Mesenteric fat pad (tissue), 1 donor: ENCODE measurements at places on chromosomes 5 and 9. TPM values are rescaled to one million over a fixed set of nuclear protein-coding genes. Genes with fewer than 3 reads are reported as not detected.
A peak's percentile ranks its signal among the peaks of the same experiment; 100 is the strongest.

- no peak for DNase-seq
Observed at GRCh38 chr9:16821344-16821743, 49.1 kb downstream of the BNC2 start.

DNA sequence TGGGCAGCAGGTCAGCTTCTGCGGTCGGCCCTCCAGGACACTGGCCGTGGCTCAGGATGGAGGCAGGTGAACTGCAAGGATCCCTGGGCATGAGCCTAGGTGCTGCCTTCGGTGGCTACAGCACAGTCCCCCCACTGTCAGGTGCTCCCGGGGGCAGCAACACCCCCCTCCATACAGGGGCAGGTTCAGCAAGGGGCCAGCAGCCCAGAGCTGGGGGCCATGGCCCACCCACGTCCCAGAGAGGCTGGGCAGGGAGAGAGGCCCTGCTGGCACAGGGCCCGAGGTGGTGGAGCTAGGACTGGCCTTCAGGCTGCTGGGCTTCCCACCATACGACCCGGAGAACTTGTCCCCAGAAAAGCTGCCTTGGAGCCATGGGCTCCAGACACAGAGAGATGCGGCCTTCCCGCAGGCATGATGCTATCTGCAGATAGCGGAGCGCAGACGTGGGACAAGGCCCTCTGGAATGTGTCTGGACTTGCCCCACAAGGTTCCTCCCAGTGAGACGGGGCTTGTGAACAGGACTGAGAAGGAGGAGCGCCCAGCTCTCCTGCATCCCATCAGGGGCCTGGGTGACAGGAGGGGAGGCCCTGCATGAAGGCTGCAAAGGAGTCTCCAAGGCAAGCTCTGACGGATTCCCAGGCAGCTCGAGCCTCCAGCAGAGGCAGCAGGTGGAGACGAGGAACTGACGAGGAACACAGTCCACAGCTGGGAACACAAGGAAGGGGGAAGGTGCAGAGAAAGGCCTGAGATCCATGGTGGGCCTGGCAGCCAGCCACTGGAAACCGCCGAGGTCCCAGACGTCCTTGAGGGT is 111.1 kb downstream of the VAV2 start:
- DNase-seq, result no peak

- no peak for DNase-seq
Observed at GRCh38 chr9:136902259-136902821, 16.0 kb downstream of the TRAF2 start.

GRCh38 chr9:120524863-120525262 is 55.1 kb downstream of the CDK5RAP2 start:
- DNase-seq, result no peak

GRCh38 chr9:115694014-115694413 is 459.6 kb upstream of the PAPPA start:
- no peak for DNase-seq

DNA sequence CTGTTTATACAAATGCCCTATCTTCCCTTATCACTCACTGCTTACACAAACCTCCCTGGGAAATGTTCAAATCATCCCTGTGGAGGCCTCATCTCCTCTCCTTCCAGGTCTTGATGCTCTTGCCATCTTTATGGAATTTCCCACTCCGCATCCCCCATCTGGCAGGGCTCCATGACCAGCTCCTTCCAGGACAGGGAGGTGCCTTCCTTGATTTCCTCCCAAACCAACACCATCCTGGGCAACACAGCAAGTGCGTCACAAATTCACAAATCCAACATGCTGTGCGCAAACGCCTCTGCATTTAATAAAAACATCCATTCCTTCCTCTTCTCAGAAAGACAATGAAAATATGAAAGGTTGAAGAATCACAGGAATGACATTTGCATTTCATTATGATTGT is 51.7 kb downstream of the EPB41L4A start:
- no peak for DNase-seq

DNA sequence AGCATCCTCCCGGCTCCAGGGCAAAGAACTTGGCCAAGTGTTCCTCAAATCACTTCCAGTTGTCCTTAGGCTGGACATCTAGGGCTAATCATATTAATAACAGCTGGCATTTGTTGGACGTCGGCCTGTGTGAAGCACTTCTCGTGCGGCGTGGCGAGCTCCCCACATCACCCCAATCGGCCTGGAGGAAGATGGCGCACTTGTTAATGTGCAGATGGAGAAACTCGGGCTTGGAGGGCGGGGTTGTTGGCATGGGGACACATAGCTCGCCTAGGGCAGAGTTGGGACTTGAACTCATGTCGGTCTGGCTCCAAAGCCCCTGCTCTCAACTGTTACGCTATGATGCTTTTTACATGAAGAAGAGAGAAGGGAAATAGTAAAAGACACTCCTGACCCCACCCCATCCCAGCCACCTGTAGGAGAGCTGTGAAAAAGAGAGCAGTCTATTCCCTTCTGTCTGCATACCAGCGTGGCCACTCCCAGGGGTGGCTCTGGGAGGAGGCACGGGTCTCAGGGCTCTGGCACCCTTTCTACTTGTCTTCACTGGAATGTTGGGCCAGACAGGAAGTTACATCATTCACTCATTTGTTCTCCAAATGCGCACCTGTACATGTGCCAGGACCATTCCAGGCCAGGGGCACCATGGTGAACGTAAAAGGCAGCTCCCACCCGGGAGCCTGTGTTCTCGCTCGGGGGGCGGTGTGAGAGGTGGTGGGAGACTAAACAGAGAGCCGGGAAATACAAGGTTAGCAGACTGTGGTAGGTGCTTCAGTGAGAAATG is 12.8 kb upstream of the NUP214 start:
- no peak for DNase-seq

GRCh38 chr5:100788417-100788816 is 114.7 kb downstream of the ST8SIA4 start:
- no peak for DNase-seq

DNA sequence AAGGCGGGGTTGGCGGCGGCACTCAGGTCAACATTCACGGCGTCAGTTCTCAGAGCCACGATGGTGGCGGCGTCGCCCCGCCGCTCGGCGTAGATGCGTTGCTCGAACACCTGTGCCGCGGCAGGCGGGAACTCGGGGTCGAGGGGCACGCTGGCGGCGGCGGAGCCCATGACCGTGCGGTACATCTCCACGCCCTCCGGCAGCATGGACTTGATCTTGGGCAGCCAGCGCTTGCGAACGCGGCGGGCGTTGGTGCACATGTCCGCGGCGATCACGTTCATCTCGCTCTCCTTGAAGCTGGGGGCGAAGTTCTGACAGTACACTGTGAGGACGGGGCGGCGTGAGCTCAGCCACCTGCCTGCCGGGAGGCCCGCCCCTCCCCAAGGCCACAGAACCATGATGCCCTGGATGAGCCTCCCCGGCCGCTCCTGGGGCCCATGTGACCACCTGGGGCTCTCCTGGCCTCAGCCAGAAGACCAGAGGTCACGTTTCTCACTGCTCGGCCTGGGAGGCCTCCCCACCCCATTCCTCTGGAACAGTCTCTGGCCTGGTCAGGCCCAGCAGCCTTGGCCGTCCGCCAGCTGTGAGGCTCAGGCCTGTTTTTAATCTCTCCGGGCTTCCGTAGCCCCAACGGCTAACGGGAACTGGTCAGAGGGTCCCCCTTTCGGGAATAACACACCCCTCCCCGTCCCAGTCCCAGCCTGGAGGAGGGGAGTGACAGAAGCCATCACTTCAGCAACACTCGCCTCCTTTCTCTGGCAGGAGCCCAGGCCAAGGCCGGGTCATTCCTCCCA is 50.7 kb upstream of the UBAC1 start:
- no peak for DNase-seq

DNA sequence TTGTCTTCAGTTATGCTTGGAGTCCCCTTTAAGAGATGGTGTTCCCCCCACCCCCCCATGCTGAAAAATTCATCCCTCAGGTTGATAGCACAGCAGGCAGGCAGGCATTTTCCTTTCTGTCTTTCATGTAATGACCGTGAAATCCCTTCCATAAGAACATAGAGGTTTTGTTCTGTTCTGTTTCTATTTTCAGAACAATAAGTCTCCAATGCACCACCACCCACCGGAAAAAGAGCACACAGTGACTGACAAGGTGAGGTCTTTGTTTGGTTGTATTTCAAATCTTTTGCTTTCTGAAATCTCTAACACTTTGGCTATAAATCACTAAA is 52.4 kb downstream of the DMRT2 start:
- DNase-seq, result no peak

DNA sequence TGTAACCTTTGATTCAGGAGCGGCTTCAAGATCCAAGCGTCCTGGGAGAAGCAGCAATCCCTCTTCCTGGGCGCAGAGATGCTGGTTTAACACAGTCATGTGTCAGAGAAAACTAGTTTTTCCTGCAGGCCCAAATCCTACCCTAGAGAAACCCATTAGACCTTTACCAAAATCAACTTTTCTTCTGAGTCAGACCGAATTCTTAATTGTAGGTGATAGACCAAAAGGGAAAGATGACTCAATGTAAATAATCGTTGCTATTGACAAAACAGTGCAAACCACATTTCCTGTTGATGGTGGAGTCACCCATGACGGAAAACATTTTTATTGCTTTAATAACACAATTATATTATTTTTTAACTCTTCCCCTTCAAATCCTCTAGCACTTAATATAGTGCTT is 40.1 kb downstream of the SLC1A1 start:
- DNase-seq, result no peak

- peak; percentile 49 for DNase-seq
Observed at GRCh38 chr5:135718151-135718550, 116.3 kb upstream of the SLC25A48 start.

GRCh38 chr5:33272288-33272687 is 168.5 kb upstream of the TARS1 start:
- DNase-seq, result no peak

- no peak for DNase-seq
Observed at GRCh38 chr9:18459962-18460584, 13.9 kb upstream of the ADAMTSL1 start.

- DNase-seq, result no peak
Observed at GRCh38 chr9:84397151-84397728, 56.7 kb upstream of the SLC28A3 start.

DNA sequence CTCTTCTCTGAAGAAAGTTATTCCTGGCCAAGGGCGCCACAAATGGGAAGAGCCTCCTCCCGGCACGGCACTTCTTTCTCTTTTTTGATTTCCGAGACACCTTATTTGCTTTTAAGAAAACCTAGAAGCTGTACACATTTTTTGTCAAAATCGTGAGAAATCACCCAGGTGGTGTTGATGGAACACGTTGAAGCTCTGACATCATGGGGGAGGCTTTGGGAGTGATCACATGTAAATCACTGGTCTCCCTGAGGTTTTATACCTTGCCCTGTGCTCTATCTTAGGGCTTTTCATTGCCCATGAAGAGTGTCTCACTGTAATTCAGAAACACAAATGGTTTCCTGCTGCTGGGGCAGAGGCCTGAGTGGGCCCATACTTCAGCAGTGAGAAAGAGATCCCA is 27.4 kb downstream of the SLC36A1 start:
- no peak for DNase-seq

DNA sequence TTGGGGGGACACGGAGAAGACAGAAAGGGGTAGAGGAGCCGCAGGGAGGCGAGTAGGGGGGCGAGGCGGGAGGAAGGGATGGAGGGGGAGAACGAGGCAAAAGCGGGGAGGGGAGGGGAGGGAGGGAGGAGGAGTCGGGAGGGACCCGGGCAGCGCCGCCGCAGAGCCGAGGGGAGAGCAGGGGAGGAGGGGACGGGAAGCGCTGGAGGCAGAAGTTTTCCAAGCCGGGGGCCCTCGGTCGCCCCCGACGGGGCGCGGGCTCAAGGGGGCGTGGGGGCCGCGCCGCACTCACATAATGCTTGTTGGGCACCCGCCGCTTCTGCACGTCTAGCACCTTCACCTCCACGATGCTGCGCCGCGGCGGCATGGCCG is 353 bp downstream of the SH3PXD2B start:
- DNase-seq, result no peak

- DNase-seq, result no peak
Observed at GRCh38 chr9:121952611-121953010, 140.5 kb downstream of the TTLL11 start.

DNA sequence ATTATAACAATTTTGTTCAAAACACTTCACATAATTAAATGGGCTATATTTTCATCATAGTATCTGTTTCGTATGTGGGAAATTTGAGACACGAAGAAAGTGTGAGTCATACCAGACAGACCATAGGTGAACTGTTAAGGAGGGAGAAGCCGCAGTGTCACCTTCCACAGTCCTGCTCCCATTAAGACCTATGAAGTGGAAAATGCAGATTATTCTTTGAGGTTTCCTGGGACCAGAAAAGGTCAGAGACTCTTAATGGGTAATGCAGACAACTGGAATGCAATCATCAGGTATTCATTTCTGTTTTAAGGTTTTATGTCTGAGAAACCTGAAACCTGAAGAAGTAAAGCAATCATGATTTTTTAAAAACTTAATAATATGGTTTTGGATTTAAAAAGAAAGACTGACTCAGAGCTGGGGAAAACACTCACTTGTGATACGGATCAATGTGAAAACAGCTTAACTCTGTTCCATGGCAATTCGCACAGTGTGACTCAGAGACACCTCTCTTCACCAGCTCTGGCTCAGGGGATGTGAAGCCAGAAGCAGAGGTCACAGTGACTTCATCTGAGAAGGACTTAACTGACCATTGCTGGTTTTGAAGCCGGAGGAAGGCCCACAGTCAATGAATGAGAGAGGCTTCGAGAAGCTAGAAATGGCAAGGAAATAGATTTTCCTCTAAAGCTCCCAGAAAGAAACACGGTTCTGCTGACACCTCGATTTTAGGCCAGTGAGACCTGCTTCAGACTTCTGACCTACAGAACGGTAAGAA is 17.2 kb upstream of the GCNT1 start:
- DNase-seq, result no peak

DNA sequence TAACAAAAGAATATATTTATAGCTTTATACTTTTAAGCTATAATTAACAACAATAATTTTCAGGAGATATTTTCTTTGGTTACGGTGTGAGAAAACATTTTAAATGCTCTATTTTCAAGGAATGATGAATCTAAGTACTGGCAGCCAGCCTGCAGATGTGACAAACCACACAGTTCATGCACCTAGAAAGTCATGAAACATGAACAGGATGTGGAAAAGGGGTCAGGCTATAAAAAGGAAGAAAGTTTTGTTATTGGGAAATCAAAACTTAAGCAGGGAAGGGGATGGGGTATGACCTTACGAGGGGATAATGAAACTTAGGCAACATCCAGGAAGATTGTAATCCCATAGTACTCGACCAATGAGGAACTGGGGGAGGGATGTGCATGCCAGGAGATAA is 508.7 kb upstream of the GRAMD2B start:
- no peak for DNase-seq

DNA sequence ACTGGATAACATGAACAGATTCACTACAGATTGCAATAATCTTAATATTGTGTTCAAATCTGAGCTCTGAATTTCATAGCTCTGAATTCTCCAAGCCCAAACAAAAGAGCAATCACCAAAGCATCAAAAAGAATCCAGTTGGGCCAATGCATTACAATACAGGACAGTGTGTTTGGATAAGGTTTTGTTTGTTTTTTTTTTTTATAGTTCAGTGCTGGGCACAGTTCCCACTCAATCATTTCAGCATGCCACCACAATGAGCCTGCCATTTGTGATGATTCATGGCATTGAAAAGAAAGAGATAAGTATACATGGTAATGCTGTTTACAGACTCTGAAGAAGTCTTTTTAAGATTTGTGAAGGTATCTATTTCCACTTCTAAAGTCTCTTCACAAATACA is 1.7 kb upstream of the HTR1A start:
- DNase-seq, result no peak

HINT2 gene
- total RNA-seq, result 42.7 TPM

UBE2QL1 gene
- 0.61 TPM for total RNA-seq

DOLPP1 gene
- 10.4 TPM for total RNA-seq

AGXT2 gene
- total RNA-seq, result not detected

FAM169A gene
- 0.16 TPM for total RNA-seq

TCF7 gene
- 3.9 TPM for total RNA-seq

PLPP7 gene
- 13.9 TPM for total RNA-seq

LRRC19 gene
- total RNA-seq, result not detected

F2R gene
- 4.9 TPM for total RNA-seq

GCNT1 gene
- total RNA-seq, result 15.3 TPM

SPATA31A3 gene
- not detected for total RNA-seq

PCDHA1 gene
- not detected for total RNA-seq
